Stimulated activated CD4-positive, alpha-beta T cell treated with anti-CD3 and anti-CD28 coated beads, Interleukin-4, amount 100 ng/mL, for 4 hours (primary cell): ENCODE measurements at places on chromosomes 11 and 22.

DNA sequence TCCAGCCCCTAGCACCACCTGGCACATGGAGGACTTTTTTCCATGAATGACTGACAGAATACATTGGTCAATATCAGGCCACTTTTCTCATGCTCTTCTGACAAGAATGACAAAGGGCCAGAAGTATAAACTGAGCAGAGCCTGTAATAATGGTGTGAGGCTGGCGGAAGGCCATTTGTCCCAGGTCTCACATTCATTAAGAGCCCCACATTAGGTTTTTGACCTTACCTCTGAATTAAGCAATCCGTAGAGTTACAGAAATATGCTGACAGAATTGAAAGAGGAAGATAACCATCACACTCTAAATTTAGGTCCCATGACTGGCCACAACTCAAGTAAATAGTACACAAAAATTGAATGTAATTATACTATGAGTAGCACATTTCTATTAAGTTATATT, 55.2 kb downstream of the SYT9 start:
- no peak for DNase-seq

GRCh38 chr11:116984589-116984988, 113.6 kb downstream of the SIK3 start:
- no peak for DNase-seq

- no peak for DNase-seq
Measured at GRCh38 chr11:71322861-71323582, 70.6 kb upstream of the SHANK2 start.

GRCh38 chr22:46758867-46759290, 3.6 kb upstream of the TBC1D22A start:
- peak; percentile 33 for DNase-seq

DNA sequence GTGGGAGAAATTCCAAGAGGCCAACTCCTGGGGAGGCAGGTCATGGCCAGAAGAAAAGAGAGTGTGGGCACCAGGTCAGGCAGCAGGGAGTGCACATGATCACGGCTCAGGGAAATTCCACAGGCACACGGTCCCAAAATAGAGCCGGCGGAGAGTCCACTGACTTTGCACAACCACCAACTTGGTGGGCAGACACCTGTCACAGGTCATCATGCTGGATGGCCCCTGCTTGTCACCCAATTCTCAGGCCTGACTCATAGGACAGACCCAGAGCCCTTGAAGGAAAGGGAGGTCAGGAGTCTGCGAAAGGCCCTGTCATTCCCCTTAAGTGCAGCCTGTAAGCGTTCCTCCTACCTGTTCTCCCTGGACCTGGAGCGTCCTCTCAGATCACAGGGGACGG, 15.8 kb downstream of the APOL2 start:
- no peak for DNase-seq

DNA sequence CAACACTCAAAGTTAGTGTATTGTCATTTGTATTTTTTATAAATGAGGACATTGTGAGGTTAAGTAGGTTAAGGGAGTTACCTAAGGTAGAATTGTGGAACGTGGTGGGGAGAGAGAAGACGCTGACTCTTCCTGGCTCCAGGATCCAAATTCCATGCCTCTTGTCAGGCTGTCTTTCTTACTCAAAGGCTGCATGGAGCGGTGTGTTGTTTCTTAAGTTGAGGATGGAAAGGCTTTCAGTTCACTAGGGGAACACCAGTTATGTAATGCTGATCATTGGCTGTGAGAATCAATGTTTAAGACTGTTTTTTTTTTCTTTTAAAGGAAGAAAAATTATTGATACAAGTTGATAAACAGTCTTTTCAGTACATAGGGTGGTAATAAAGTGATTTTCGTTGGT, 2.9 kb downstream of the UBE2L3 start:
- DNase-seq, result no peak

GRCh38 chr22:35138521-35138920, 72.6 kb downstream of the ISX start:
- DNase-seq, result no peak

GRCh38 chr11:35154952-35155351, 16.0 kb downstream of the CD44 start:
- DNase-seq, result no peak

DNA sequence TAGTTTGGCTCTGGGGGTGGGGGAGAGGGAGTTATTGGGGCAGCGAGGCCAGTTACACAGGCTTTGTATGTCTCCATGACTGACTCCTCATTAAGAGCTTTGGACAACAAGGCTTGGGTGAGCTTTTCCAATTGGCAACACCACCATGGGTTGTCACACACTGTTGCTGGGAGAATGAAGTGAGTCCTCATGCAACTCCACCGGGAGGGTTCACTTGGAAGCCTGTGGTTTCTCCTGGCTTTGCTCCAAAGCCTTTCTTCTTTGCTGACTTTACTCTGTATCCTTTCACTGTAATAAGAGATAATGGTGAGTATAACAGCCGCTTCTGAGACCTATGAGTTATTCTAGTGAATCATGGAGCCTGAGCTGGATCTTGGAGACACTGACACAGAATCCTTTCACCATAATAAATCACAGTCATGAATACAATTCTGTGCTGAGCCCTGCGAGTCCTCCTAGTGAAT, 24.9 kb downstream of the EIF3F start:
- DNase-seq, result no peak
